ENCODE measurements at places on chromosomes 4 and X.
A peak's percentile ranks its signal among the peaks of the same experiment; 100 is the strongest.

GRCh38 chr4:88481537-88481936 lies 24.6 kb downstream of the HERC5 start:
- DNase-seq, result no peak

DNA sequence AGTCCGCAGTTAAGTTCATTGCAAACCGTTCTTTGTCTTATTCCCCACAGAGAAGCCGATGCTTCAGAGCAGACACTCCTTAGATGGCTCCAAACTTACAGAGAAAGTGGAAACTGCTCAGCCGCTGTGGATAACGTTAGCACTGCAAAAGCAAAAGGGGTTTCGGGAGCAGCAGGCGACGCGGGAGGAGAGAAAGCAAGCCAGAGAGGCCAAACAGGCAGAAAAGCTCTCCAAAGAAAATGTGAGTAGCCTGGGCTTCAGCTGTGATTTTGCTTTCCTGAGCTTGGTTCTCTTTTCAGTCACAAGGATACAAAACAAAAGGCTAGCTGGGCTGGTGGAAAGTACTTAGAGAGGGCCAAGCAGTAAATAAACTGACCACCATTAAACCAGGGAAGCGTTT lies 64.0 kb downstream of the AASDH start:
- DNase-seq, result no peak

GRCh38 chr4:42655921-42656678 lies 805 bp downstream of the ATP8A1 start:
- DNase-seq, result no peak

DNA sequence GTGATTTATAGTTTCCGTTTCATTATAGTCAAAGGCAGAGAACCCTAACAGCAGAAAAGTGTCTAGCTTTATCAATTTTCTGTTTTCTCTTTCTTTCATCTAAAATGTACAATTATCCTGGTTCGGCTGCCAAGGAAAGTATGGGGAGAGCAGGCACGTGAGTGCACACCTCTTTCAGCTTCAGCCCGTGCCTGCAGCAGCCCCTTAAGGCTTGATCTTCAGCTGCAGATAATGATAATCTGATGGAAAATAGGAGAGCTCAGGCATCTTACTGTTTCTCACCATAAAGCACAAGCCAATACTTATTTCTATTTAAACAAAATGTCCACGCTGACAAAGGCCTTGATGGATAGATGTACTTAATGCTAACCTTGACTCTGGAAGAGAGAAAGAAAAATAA lies 334.4 kb downstream of the UNC5C start:
- no peak for DNase-seq

- DNase-seq, result no peak
Measured at GRCh38 chr4:37885496-37885895, 5.4 kb upstream of the TBC1D1 start.

GRCh38 chr4:40264995-40265909 lies 68.4 kb downstream of the RHOH start:
- no peak for DNase-seq

- DNase-seq, result no peak
Measured at GRCh38 chrX:22666441-22666840, 333.3 kb upstream of the DDX53 start.

- DNase-seq, result no peak
Measured at GRCh38 chrX:114717921-114718320, 134.0 kb downstream of the HTR2C start.

GRCh38 chrX:6968231-6968630 lies 179.3 kb upstream of the STS start:
- DNase-seq, result no peak

- DNase-seq, result no peak
Measured at GRCh38 chr4:153325558-153325957, 18.9 kb upstream of the MND1 start.

GRCh38 chr4:48974979-48975640 lies 11.0 kb upstream of the CWH43 start:
- no peak for DNase-seq

GRCh38 chrX:108091878-108092291 lies 307 bp downstream of the ATG4A start:
- peak; percentile 0 for DNase-seq

- DNase-seq, result no peak
Measured at GRCh38 chrX:124239911-124240310, 92.5 kb upstream of the TEX13D start.

- DNase-seq, result no peak
Measured at GRCh38 chrX:41779030-41779564, 55.1 kb downstream of the GPR82 start.

GRCh38 chr4:8164194-8164565 lies 5.6 kb upstream of the ABLIM2 start:
- DNase-seq, result no peak

GRCh38 chrX:20173856-20174255 lies 32.2 kb upstream of the EIF1AX start:
- no peak for DNase-seq

GRCh38 chr4:164933244-164933643 lies 44.2 kb downstream of the TRIM61 start:
- no peak for DNase-seq

DNA sequence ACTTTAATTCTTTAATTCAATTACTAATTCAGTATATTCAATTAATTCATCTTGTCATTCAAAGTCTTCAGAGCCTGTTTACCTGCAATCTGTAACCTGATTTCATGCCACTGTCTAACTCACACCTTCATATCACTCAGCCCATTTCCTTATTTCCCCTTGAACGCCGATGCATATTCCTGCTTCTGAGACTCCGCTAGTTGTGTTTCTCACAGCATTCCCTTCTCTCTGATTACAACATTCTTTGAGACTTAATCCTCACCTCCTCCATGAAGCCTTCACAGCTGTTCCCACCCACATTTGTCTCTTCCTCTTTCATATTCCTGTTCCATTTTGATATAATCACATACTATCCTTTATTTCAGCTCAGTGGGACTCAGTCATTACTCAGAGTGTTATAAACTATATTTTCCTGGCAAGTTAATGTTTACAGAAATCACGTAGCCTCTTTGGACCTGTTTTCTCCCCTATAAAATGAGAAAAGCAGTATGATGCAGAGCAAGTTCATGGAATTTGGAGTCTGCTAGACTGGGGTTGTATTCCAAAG lies 69.0 kb downstream of the MAP9 start:
- DNase-seq, result no peak

- DNase-seq, result no peak
Measured at GRCh38 chr4:6402566-6403399, 69.6 kb downstream of the PPP2R2C start.

DNA sequence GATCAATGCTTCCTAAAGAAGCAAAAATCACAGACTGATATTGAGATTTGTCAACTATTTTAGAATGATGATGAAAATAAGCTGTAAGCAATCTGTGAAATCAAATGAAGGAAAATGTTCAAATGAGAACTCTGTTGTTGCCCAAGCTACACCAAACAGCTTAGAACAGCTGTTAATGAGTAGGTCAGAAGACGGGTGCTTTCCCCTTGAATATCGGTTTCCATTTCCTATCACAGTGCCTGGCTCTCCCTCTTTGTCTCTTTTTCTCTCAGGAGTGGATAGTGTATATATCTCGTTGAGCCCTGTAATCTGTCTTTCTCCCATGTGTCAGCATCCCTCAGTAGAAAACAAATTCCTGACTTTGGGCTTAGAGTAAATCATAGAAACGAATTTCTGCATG lies 1592.9 kb upstream of the TENM3 start:
- DNase-seq, result no peak

GRCh38 chrX:45353456-45353855 lies 152.8 kb upstream of the DIPK2B start:
- DNase-seq, result no peak

DNA sequence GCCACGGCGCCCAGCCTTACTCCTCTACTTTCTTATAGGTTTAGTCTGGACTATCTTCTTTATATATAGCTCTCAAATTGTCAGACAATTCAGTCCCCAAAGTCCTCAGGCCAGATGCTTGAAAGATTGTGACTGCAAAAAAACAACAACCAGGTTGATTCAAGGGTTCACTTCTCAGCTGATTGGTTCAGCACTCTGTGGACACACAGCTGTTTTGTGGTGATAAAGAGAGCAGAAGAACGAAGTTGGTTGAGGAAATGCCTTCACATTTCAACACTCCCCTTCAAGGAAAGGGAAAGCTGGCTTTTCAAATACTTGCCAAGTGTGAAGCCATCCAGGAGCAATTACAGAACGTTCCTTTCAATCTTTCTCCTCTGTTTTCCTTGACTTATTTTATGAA lies 166.8 kb downstream of the SHROOM3 start:
- DNase-seq, result no peak

DNA sequence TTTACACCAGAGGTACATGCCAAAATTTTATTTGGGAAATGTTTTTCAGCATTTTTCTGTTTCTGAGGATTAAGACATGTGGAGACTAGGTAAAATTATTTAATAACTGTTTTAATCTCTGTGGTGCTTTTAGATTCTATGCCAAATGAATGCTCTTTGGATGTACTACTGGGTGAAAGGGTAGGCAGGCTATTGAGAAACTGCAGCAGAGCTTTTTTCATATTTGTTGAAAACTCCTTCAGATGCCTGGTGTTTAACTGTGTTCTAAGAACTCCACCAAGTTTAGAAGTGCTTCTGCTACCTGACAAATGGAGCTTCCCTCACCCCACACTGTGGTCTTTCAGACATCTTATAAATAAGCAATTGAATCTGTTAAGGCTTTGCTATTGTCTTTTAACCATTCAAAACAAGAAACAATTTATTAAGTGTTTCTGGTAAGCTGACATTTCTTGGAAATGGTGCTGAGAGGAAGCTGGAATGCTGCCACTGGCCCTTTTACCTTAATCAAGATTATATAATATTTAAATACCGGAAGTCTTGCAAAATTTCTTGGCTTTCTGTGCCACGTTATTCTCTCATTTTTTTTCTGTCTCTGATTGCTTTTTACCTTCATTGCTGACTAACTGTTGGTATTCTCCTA lies 51.2 kb upstream of the CYSLTR1 start:
- DNase-seq, result no peak

- DNase-seq, result no peak
Measured at GRCh38 chrX:72003811-72004750, 93.4 kb downstream of the NHSL2 start.

- no peak for DNase-seq
Measured at GRCh38 chr4:17096692-17097091, 198.2 kb upstream of the LDB2 start.

DNA sequence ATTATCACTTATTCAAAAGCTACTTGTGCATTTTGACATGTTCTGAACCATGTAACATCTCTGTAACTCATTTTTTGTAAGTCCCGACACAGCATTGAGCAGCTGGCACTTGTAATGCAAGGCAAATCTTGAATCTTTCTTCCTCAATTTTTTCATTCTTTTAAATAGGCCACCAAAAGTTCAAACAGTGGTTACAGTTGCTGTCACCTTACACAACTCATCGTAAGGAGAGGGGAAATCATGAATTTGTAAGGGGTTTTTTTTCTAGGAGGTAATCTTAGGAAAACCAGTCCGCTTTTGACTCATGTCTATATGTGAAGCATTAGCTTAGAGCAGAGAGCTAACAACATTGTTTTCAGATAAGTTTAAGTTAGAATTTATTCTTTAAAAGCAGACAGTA lies 124.5 kb downstream of the PDLIM5 start:
- no peak for DNase-seq

DNA sequence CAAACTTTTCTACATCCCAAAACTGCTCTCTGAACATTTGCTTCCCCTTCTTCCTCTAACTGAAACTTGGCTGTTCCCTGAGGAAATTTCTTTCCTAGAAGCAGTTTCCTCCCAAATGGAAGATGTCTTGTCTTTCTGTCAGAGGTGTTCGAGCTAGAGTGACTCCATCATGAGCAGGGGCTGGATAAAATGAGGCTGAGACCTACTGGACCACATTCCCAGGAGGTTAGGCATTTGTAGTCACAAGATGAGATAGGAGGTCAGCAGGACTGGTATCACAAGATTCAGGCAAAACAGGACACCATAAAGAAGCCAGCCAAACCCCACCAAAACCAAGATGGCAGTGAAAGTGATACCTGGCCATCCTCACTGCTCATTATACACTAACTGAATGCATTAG lies 35.8 kb upstream of the PGRMC2 start:
- no peak for DNase-seq

GRCh38 chr4:89214308-89214707 lies 93.3 kb downstream of the GPRIN3 start:
- no peak for DNase-seq

DNA sequence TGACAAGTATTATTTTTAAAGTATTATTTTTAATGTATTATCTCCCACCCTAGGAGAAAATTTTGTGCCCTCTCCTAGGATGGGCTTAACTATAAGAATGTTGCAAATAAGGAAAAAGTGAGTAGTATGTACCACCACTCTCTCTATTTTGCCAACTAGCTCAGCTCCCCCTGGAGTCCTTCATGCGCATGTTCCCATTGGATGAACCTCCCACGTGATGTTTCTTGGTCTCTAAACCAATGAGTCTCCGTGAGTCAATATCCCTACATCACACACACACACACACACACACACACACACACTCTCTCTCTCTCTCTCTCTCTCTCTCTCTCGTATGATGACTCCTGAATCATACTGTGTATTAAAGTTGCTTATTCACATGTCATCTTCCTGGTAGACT lies 129.7 kb upstream of the ZFP42 start:
- DNase-seq, result no peak

- DNase-seq, result no peak
Measured at GRCh38 chr4:145719752-145720624, 40.0 kb downstream of the C4orf51 start.

- no peak for DNase-seq
Measured at GRCh38 chrX:70410921-70411320, 12.2 kb upstream of the GDPD2 start.

DNA sequence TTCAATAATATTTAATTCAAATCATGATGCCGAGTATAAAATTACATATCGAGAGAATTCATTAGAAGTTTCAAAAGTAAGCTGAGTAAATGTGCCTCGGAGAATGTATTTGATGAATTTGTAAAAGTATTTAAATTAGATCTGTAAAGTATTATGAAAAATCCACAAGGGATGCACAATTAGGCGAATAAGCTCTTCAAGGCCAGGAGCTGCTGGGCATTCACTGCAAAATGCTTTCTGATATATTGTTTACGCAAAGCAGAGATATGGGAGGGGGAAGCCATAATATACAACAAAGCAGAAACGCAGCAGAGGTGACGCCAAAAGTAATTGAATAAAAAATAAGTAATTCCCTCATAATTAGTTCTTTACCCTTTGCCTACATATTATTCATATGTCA lies 1121.5 kb upstream of the TENM3 start:
- DNase-seq, result no peak

GRCh38 chr4:89821612-89822011 lies 15.3 kb downstream of the SNCA start:
- DNase-seq, result no peak

DNA sequence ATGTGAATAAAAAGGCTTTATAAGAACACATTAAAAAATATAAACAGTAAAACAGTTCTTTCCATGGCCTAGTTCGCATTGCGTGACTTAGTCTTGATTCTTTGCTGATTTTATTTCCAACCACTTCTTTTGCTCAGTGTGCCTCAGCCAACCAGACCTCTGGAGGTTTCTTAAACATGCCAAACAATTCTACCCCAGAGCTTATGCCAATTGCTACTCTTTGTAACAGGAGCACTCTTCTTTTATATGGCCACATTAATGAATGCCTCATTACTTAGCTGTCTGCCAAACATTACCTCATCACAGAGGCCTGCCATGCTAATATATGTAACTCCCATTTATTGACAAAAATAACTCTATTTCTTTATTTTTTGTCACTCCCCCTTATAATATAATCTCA lies 202.3 kb downstream of the NDST4 start:
- DNase-seq, result no peak

Data from stimulated activated CD8-positive, alpha-beta memory T cell treated with anti-CD3 and anti-CD28 coated beads, Interleukin-2, amount 100 ng/mL, for 1 hour (primary cell).